ENCODE measurements at places on chromosomes 3 and 15. TPM values are rescaled to one million over a fixed set of nuclear protein-coding genes. Genes with fewer than 3 reads are reported as not detected.

PCSK6 gene
- total RNA-seq: 11.6 TPM

BRK1 gene
- total RNA-seq: 101 TPM

GPR62 gene
- 0.09 TPM for total RNA-seq

TNNC1 gene
- 1.8 TPM for total RNA-seq

RBP2 gene
- total RNA-seq: not detected

CTXN2 gene
- total RNA-seq: not detected

Data from smooth muscle cell of bladder (primary cell).